Activated CD8-positive, alpha-beta memory T cell treated with anti-CD3 and anti-CD28 coated beads for 1 hour (primary cell): ENCODE measurements at places on chromosomes 6 and 20.

DNA sequence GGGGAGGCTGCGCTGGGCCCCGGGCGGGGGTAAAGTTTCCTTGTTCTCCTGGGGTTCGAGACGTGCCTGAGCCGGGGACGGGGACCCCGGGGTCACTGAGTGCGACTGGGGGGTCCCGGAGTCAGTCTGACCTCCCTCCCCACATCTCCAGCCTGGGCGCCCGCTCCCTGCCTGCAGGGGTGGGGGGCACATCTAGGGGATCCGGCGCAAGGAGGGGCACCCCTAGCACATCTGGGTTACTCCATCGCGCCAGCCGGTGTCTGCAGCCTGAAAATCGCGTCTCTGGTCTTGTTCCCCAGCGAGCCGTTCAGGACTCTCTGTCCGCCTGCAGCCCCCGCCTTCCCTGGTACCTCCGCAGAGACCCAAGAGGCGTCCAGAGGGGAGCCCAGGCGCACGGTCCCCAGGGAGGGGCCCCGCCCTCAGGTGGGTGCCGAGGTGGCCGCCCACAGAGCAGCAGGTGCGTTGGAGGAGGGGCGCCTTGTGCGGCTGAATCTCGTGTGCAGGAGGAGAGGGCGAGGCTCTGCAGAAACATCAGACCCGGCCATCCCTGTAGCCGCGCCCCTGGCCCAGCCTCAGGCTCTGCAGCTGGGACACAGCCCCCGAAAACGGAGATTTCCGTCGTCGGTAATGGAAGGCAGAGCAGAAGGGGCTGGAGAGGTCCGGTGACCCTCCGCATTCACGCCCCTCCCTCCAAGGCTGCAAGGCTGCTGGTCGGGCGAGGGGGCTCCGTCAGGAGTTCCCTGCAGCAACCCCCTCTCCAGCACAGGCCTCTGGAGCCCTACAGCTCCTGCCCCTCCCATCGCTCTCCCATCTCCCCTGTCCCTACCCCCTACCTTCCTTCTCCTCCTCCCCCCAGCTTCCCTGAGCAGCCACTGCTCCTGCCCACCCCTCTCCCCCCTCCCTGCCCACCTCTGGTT is 628 bp upstream of the CHRNA4 start:
- DNase-seq, result no peak

- DNase-seq, result no peak
These were observed 10.5 kb downstream of the RPS6KA2 start for GRCh38 chr6:166616261-166617238.

DNA sequence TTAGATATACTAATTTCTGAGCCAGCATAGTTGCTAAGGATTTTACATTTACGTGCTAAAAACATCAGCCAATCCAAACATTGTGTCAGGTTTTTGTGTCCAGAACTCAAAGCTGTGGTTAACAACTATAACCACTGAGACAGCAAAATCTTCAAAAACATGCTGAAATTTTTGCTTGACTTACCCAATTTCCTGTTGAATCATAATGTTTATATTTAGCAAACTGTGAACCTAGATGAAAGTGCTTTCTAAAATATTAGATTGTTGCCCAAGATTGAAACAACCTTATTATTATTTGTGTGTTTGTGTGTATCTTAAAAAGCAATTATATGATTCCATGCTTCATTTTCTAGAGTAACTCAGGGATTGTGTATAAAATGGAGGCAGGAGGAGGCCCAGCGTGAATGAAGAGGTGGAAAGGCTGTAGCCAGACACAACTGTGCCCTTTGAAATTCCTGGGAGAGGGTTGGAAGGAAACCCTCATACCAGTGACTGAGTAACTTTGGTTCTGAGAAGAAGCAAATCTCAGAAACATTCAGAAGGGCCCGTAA is 48.0 kb downstream of the ARMC2 start:
- DNase-seq, result no peak

DNA sequence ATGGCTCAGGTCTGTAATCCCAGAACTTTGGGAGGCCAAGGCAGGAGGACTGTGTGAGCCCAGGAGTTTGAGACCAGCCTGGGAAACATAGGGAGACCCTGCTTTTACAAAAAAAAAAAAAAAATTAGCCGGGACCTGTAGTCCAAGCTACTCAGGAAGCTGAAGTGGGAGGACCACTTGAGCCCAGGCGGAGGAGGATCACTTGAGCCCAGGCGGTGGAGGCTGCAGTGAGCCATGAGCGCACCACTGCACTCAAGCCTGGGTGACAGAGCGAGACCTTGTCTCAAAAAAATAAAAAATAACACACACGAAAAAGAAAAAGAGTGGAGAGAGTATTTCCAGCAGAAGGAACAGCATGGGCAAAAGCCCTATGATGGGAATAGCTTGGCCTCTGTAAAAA is 2.0 kb downstream of the TTLL9 start:
- no peak for DNase-seq

- DNase-seq, result no peak
These were observed 261.4 kb downstream of the ZFAND3 start for GRCh38 chr6:38080889-38081288.

- DNase-seq, result no peak
These were observed 3.1 kb downstream of the PXDC1 start for GRCh38 chr6:3748208-3749066.

DNA sequence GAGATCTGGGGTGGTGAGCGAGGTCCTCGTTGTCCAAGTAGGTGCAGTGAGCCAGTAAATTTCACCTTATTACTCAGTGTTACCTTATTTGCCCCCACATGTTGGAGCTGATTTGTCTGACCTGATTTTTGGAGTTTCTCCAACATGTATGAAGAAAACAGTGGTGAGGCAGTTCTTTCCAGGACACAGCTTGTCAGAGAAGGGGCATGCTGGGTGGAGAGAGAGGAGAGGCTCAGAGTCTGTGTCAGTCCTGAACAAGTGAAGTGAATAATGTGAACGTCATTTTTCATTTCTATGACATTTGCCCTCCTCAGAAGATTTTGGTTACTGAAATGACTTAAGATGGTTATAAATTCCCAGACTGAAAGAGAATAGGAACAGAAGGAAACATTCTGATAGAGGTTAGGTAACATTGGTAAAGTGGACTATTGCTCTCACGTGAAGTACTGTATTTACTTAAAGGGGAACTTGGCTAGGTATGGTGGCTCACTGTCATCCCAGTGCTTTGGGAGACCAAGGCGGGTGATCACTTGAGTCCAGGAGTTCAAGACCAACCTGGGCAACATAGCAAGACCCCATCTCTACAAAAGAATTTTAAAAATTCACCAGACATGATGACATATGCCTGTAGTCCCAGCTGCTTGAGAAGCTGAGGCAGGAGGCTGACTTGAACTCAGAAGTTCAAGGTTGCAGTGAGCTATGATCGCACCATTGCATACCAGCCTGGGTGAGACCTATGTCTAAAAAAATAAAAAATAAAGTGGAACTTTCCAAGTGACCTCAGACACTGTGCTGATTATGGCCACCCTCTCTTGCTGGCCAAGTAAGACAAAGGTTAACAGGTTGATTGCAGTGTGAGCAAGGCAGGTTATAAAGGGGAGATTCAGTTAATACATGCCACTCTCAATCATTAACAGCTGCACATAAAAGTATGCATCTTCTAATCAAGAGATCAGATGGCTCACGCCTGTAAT is 184.3 kb downstream of the EDN1 start:
- no peak for DNase-seq

- no peak for DNase-seq
These were observed 58.0 kb downstream of the BLOC1S5 start for GRCh38 chr6:8006208-8006607.

DNA sequence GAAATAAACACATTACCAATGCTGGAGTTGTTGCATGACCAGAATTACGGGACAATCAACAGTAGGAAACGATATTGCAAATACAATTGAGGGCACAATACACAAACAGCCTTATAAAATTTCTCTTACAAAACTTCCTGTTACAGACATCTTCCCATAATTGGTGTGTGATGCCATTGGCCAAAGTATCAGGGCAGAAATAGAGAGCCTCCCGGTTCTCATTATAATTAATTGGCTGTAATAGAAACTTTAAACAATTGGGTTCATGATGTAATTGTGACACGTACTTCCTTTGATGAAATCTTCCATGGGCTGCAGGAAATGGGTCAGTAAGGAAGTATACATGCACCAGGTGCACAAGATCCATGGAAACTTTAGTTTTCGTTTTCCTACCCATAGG is 40.3 kb upstream of the RALGAPA2 start:
- no peak for DNase-seq

- no peak for DNase-seq
These were observed 1.1 kb upstream of the AFDN start for GRCh38 chr6:167825332-167826229.

GRCh38 chr6:142863981-142864380 is 81.0 kb downstream of the HIVEP2 start:
- DNase-seq, result no peak

- no peak for DNase-seq
These were observed 34.7 kb upstream of the TBXT start for GRCh38 chr6:166202321-166202733.

GRCh38 chr6:143747347-143747842 is 69.6 kb downstream of the PHACTR2 start:
- DNase-seq, result no peak

DNA sequence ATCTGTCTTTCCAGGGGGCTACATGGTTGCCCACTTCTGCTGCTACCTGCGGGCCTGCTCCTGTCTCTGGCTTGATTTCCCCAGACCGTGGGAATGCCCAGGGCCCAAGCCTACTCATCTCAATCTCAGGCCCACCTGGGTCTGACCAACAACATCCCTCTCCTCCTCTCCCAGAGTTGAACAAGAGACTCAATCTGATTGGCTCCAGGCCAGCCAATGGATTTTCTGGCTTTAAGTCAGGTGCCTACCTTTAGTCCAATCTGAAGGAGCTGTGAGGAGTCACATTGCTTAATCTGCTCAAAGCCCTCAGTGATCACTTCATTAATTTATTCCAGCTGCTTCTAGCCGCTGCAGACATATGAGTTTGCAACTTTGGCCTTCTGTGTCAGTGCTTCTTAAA is 162.4 kb upstream of the KCNG1 start:
- DNase-seq, result no peak

DNA sequence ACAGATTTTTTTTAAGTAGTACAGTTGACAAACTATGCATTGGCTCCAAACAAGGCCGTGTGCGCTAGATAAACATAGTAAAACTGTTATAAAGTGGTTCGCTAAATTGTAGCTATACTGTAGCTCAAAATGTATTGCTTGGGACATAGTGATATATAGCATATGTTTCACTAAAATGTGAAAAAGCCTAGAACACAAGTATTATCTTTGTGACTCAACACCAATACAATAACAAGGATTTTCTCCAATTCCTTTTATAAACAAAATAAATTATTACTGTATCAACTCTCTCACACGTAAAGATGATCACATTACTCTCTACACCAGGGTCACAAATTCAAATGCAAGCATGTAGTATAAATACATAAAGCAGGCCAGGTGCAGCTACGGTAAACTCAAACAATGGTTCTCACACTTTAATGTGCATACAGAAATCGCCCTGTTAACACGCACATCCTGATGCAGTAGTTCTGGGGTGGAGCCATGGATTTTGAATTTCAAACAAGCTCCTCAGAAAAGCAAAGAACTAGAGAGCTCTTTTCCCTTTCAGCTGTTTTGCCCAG is 214.6 kb downstream of the GMDS start:
- no peak for DNase-seq

GRCh38 chr6:127515234-127515793 is 3.8 kb downstream of the MTCL3 start:
- DNase-seq, result no peak

DNA sequence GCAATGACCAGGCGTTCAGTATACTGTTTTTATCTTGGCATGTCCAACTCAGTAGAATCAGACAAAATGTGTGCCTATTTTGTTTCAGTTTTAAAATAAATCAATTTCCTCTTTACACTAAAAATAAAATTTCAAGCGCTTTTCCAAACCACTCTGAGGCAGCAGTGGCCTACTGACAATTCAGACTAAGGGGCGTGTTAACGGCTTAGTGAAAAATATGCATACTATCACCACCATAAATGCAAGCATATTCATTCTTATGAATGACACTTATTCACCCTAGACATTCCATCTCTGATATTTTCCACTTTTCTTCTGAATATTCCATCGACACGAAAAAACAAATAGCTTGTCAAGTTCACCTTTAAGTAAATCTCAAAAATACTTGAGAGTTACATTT is 7.5 kb downstream of the TBX18 start:
- DNase-seq, result no peak

DNA sequence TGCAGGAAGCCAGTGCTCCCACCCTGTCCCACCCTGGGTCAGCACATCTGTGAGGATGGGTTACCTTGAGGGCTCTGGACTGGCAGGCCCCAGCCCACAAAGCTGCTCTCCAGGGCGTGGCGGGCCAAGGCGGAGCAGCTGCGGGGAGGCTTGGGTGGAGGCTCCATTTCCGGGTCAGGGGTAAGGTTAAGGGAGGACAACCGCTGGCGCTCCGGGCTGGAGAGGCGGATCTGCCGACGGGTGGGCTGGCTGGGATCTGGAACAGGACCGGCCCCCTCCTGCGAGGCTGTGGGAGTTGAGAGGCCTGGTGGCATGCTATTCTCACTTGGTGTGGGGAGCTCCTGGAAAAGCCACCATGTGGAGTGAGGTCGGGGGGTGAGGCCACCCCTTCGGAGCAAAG is 5.5 kb downstream of the SMPD2 start:
- DNase-seq, result no peak

GRCh38 chr6:92125681-92126080 is 1293.7 kb downstream of the EPHA7 start:
- no peak for DNase-seq

- DNase-seq, result no peak
These were observed 190.8 kb downstream of the DLL1 start for GRCh38 chr6:170100046-170100445.

- no peak for DNase-seq
These were observed 2.4 kb upstream of the KCNK5 start for GRCh38 chr6:39231521-39232243.
